ENCODE measurements at places on chromosomes 13 and 19.
A peak's percentile ranks its signal among the peaks of the same experiment; 100 is the strongest.

- no peak for DNase-seq
These were observed 47.7 kb upstream of the UQCRFS1 start for GRCh38 chr19:29260477-29261317.

- DNase-seq, result no peak
These were observed 184.0 kb downstream of the SLC7A1 start for GRCh38 chr13:29411481-29411880.

- no peak for DNase-seq
These were observed 6.1 kb downstream of the DENND1C start for GRCh38 chr19:6475321-6476108.

- peak; percentile 5 for DNase-seq
These were observed 2.8 kb upstream of the TNNI3 start for GRCh38 chr19:55160128-55160985.

GRCh38 chr19:14054721-14055120 lies 7.2 kb downstream of the PALM3 start:
- no peak for DNase-seq

DNA sequence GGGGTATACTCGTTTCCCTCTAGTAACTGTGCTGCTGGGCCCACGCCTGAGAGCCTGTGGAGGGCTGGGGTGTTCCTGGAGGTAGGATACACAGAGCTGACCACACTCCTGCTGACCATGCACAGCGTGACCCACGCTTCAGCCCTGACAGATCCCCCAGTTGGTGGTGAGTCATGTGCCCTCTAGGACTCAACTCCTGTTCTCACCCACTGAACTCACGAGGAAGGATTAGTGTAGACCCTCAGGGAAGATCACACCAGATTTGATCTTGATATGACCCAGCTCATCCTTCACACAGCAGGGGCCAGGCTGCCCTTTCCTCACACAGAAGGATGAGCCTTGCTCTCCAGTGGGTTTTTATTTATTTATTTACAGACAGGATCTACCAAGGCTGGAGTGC lies 13.3 kb upstream of the ACP7 start:
- DNase-seq, result no peak

GRCh38 chr19:53519446-53519845 lies 18.5 kb upstream of the ZNF331 start:
- DNase-seq, result no peak

GRCh38 chr13:23330356-23330755 lies 103.1 kb downstream of the SACS start:
- no peak for DNase-seq

- no peak for DNase-seq
These were observed 24.6 kb downstream of the LMO7 start for GRCh38 chr13:75660694-75661093.

DNA sequence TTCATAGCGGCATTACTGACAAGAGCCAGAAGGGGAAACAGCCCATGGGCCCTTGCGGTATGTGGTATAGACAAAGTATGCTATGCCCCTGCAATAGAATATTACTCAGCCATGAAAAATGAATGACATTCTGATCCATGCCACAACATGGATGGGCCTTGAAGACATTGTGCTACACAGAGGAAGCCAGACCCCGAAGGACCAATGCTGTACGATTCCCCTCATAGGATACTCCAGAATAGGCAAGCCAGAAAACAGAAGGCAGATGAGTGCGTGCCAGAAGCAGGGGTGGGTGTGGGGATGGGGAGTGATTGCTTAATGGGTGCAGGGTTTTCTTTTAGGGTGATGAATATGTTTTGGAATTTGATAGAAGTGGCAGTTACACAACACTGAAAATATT lies 342.0 kb downstream of the TEX29 start:
- no peak for DNase-seq

DNA sequence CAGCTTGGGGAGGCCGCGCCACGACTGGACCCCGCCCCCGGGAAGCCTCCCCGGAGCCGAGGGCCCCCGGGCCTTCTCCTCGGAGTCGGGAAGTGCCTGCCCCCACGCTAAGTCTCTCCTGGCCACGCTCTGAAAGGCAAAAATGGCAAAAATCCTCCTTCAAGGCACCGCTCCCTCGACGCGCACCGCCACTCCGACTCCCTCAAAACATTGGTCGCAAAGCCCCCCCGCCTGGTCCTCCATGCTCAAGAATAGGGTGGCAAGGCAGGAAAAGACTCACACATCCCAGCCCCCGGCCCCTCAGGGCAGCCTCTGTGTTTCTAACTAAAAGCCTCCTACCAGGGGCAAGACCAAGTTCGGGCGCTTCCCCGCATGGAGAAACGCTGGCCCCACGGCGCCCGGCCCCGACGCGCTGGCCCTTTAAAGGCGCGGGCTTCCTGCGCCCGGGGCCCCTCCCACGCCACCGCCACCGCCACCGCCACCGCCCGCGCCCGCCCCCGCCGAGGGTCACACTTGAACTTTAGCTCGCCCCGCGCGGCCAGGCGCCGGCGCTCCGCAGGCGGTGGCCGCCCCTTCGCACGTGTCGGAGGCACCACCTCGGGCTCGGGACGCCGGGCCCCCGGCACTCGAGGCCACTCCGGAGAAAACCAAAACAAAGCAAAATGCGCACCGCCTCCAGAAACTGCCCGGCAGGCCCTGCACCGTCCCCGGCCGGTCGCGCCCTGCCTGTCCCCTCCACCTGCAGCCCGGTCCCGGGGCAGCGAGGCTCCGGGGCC lies 1.9 kb downstream of the FOXO1 start:
- DNase-seq, result peak; percentile 42

GRCh38 chr13:76131551-76131950 lies 495.4 kb downstream of the LMO7 start:
- DNase-seq, result no peak

- no peak for DNase-seq
These were observed 26.2 kb upstream of the SLITRK6 start for GRCh38 chr13:85825454-85825853.

DNA sequence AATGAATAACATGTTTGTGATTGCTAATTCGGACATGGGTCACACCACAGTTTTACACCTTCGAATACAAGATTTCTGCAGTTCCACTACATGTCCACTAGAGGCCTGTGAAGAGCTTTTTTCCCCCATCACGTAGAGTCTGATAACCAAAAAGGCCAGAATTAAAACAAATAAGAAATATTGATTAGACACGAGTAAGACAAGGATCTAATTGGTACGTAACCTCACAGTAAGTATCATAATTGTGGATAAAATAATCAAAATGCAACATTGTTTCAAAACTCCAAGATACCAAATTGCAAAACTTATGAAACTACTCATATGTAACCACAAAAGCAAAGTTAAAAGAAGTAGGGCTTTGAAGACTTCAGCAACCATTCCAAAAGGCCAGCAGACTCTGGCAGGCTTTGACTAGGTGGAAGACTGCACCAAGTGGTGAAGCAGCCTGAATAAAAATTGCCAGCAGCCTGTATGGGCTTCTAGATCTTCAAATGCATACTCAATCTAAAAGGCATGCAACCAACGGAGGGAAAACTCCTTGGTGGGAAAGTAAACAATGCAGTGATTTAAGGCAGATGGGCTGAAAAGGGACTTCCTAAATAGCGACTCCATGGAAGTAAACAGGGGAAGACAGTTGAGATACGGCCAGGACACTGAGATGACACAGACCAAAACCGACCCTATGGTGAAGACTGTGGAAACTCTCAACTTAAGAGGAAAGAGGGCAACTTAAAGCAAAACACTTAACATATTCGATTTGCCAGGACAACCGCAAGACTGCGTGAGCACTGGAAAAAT lies 56.7 kb downstream of the STARD13 start:
- no peak for DNase-seq

DNA sequence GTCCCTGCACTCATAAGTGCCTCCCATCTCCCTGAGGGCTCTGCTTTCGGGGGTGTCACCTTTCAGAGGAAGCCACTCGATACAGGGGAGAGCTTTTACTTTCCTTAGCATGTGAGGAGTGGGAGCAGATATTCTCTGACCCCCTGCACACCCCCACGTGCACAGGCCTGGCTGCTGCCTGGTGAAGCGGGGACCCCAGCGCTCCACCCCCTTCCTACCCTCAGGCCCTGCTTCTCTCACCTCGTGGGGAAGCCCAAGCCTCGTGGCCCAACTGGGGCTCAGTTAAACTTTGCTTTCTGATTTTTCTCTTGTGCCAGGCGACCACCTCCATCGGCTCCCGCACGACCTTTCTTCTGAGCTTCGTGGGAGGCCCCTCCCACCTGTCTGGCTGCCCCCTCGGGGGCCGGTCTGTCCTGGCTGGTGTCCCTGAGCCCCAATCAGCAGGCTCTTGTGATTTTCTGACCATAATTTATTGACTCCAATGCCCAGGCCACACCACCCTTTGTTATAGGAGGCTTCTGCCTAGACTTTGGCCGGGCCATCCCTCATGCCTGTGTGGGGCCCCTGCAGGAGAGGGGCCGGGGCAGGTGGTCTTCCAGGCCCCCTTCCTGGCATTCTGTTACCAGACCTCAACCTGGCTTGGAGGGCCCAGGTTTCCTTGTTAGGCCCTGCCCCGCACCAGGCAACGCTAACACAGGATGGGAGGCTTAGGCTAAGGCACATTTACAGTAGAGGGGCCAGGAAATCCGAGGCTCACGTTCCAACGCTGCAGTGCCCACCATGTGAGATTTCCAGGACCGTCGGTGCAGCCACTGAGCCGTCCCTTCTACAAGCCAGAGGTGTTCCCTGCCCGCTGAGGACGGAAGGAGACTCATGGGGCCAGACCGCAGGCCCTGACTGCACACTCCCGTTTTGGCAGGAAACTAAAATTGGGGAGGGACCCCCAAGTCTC lies 3.7 kb downstream of the TMED1 start:
- DNase-seq, result no peak

DNA sequence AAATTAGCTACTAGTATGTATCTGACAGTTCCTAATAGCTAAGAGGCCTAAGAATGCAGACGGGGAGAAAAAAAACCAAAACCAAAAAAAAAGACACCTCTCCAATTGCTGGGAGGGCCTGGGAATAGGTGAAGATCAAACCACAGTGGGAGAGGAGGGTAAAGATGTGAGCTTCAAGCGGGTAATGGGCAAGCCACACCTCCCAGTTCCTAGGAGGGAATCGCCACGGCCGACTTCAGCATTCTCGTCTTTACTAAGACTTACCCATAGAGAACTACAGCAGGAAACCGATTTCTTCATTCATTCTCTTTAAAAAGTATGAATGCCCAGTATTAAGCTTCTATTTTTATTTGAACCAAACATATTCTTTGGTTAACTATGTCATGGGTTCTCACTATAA lies 5.6 kb upstream of the EEF1AKMT1 start:
- no peak for DNase-seq

- DNase-seq, result no peak
These were observed 3.3 kb downstream of the DIRAS1 start for GRCh38 chr19:2717638-2718541.

GRCh38 chr13:98613591-98613990 lies 36.7 kb upstream of the STK24 start:
- no peak for DNase-seq

GRCh38 chr13:47774671-47774994 lies 226.4 kb downstream of the SUCLA2 start:
- no peak for DNase-seq

GRCh38 chr13:39876258-39876657 lies 220.8 kb downstream of the COG6 start:
- no peak for DNase-seq
